Lower lobe of right lung (tissue), 2 donors: ENCODE measurements at places on chromosomes 2 and 18. TPM values are rescaled to one million over a fixed set of nuclear protein-coding genes. Genes with fewer than 3 reads are reported as not detected.

LCT gene
- total RNA-seq: not detected

EMILIN1 gene
- total RNA-seq: 56.3 TPM

UGT1A8 gene
- total RNA-seq: not detected

DNA sequence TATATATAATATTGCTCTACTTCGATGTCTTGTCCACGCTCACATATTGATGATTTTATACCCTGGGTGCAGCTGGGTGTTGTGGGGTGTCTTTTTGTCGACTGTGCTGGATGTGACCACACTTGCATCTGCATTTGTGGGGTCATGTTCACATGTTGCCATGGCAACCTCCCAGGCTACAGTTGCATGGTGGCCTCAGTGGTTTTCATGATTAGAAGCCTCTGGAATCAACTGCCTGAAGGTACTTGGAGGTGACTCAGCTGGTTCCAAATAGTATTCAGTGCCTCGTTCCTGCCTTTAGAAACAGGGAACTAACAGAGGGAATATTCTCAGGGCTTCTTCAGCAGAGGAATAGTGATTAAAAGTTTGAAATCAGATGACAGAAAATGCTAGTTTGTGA is 166.3 kb upstream of the NYAP2 start:
- DNase-seq: no peak

- DNase-seq: no peak
Observed at GRCh38 chr2:197871780-197872456, 67.5 kb downstream of the PLCL1 start.

- DNase-seq: no peak
Observed at GRCh38 chr18:53283708-53284107, 940.8 kb downstream of the MBD2 start.

DNA sequence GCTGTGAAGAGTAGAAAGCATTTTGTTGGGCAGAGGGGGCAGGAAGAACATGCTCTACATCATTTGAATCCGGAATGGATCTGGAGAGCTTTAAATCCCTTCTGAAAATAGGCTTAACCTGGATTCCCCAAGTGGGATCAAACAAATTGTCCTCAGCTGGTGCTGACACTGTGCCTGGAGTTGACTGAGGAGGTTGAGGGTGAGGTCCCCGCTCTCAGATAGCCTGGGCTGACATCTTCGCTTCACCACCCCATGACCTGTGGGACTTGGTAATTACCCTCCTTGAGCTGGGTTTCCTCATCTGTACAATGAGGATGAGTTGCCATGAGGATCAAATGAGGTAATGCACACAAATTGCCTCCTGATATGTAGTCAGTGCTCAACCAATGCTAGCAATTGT is 117.8 kb upstream of the SMAD2 start:
- no peak for DNase-seq
